Cortex of kidney (tissue), 1 donor: ENCODE measurements at places on chromosomes 11 and 22.

DNA sequence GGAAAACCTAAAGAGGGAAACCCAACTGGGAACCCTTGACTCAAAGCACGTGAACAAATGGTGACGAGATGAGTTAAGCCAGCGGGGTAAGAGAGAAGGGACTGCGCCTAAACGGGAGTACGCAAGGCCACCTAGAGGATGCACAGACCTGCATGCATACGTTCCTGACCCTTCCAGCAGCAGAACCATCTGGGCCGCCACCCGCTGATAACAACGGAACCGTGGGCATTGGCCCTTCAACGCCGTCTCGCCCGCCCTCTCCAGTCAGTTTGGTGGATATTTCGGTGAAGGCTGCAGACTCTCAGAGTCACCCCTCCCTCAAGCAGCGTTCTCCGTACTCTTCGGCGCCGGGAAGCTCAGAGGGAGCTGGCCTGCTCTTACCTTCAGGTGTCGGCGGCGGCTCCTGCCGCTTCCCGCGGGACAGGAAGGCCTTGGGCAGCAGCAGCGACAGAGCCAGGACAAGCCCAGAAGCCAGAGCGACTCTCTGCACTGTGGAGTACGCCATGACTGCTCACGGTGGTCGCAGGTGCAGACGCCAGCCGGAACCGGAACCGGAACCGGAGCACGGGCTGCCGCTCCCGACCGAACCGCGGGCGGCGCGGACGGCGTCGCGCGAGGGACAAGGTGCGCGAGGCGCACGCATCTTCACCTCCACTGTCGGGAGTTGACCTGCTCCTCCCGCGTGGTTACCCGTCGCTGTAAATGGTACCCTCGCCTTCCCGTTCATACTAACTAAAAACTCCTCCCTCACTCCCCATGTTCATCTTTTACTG lies at the start of gene RIC3:
TSS of gene RIC3 (minus strand) at position 541 of the 773 bp plus-strand sequence. CDS start at position 505, 36 bp downstream.
- no peak for DNase-seq

DNA sequence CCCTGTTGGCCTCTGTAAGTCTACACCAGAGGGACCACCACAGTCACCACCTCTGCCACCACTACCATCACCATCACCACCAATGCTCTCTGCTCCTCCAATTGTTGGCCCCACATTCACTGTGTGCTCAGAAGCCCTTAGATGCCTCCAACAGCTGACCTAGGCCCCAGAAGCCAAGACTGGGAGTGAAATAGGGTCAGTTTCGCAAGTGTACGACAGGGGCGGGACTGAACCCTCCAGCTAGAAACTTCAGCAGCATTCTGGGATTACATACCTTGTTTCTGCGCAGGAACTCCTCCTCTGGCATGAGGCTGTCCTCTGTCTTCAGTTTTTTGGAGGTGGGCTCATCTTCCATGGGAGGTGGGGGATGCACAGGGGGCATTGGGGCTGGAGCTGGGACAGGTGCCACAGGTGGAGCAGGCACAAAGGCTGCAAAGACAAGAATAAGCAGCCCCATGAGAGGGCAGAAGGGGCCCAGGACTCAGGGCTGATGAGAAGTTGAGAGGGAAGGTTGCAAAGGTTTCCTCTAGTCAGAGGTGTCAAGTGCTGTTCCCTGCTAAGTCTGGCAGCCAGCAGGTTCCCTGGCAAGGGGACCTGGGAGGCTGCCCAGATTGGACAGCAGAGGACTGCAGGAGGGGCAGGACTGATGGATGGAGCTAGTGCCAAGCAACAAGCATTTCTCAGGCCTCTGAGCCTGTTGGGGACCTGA lies 10.2 kb upstream of the TBC1D10A start:
- DNase-seq = no peak

DNA sequence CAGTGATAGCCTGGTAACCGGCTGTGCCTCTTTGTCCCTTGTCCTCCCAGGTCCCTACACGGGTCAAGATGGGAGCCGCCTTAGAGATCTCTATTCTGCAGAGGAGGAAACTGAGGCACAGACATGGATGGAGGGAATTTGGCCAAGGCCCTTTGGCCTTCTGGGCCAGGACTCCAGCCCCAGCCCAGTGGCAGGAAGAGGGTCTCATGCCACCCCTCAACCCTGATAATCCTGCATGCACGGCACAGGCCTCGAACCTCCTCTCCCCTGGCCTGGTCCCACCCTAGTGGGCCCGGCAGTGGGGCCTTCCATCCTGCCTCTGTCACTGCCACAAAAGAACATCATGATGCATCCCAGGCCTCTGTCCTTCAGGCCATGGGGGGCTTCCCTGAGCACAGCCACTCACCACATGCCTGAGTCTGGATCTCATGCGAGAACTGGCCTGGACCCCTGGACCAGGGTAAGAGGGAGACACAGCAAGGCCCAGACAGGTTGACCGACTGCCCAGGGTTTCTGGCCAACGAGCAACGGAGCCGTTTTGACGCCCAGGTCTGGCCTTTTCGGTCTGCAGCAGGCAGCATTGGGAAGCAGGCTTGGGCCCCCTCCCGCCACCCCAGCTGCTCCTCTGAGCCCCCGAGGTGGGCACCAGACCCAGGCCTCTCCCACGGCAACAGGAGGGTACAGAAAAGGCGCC lies 6.5 kb downstream of the LINC01488 start:
- no peak for DNase-seq

- DNase-seq = no peak
Observed at GRCh38 chr11:45674481-45675190, 9.2 kb upstream of the CHST1 start.

DNA sequence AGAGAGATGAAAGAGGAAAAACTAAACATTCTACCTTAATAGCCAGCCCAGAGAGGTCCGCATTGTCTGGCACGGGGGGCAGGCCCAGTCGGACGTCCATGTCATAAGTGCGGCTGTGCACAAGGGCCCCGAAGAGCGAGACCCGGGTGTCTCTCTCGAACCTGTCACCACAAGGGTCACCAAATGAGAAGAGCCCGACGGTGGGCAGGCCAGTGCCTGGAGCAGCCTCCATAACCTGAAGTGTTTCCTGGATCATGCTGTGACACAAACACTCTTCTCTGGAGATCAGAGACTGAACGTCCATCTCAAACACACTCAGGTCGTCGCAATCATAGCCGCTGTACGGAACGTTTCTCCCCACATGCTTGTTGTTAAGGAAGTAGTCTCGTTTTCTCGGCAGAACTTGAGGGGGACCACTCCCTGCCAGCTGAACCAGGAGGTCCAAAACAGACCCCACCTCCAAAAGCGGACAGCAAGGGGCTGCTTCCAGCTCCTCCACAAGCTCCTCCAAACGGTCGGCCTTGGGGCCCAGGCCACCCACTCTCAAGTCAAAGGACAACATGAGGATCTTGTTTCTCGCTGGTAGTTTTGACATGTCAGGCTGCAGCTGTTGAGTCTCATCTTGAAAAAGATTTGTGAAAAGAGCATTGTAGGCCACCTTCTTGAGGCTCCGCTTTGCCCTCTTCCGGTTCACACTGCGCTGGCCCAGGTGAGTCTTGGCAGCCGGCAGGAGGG lies 971 bp downstream of the TUBGCP6 start:
- DNase-seq = no peak

GRCh38 chr11:131274233-131274632 lies 96.2 kb upstream of the NTM start:
- no peak for DNase-seq

GRCh38 chr11:64856382-64857227 lies 12.2 kb upstream of the CDC42BPG start:
- DNase-seq = no peak

DNA sequence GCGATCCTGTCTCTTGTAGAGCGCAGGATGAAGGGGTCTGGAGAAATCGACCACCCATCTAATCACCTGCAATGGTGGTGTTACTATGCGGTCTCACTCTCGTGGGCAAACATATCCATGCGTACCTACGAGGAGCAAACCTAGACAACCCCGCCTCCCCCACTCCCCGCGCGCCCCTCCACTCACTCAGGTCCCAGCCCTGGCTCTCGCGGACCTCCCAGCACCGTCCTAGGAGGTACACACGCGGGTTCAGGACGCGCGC lies 887 bp downstream of the TRPC6 start:
- DNase-seq = no peak

DNA sequence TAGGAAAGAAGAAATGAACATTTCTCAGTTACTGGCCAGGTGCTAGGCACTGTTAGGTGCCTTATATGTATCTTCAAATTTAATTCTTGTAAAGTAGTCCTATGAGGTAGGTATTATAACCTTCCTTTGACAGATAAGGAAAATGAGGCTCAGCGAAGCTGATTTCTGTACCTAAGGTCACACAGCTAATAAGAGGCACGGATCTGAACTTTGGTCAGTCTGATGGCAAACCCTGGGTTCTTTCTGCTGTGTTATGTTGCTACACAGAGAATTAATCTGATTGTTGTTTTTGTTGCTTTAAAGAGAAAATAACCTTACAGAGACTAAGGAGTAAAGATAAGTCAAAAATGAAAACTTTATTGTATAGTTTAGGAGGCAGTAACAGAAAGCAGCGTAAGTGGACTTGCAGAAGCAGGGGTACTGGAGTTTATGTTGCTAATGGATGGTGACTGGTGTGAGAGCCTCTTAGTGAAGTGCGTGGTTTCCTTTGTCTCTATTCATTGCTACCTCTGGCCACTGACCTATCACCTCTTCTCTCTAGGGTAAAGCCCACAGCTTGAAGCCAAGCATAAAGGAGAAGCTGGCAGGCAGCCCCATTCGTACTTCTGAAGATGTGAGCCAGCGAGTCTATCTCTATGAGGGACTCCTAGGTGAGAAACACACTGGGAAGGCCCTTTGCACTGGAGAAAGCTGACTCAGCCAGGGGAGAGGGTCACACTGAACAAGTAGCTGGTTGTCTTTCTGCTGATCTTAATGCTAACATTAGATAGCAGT lies 38.3 kb downstream of the MADD start:
- no peak for DNase-seq

DNA sequence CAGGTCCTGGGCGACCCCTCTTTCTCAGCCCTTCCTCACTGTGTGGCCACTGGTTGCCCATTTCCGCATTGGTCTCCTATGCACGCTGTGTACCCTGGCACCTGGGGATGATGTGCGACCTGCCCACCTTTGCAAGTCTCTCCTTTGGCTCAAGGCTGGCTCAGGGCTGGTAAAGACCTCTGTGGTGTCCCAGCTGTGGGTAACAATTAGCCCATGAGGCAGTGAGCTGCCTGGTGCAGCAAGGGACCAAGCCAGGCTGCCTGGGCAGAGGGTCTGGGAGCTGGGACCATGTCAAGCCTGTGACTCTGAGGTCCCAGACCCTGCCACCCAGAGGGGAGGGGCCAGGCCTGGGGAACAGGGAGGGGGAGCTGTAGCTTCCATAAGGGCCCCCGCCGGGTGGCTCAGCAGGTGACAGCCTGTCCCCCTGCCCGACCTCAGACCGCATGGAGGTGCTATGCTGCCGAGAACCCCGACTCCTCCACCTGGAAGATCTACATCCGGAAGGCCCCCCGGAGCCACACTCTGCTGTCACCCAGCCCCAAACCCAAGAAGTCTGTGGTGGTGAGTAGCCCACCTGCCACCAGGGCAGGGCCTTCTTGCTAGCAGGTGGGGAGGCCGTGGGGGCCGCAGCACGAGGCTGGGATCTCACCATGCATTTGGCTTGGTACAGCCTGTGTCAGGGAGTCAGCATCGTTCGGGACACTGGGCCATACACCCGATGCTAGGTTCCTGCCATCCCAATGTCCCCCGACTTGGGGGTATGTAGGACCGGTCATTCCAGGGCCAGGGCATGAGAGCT lies 112.5 kb downstream of the KCNQ1OT1 start:
- no peak for DNase-seq

DNA sequence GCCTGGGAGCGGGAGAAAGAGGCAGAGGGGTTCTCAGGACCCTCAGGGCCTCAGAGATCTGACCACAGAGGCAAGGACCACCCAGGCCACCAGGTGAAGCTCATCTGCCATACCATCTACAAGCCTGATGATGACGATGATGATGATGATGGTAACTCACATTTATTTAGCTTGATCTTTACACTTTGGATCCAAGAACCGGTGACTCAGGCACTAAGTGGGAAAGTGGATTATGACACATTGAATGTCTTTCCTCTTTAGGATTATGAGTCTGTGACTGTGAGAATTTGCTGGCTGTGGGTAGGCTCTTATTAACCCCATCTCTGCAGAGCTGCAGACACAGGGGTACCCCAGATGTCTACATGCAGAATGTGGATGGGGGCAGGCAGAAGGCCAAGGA lies 110.3 kb downstream of the DSCAML1 start:
- DNase-seq = no peak

- no peak for DNase-seq
Observed at GRCh38 chr11:102143867-102144266, 33.6 kb downstream of the YAP1 start.

DNA sequence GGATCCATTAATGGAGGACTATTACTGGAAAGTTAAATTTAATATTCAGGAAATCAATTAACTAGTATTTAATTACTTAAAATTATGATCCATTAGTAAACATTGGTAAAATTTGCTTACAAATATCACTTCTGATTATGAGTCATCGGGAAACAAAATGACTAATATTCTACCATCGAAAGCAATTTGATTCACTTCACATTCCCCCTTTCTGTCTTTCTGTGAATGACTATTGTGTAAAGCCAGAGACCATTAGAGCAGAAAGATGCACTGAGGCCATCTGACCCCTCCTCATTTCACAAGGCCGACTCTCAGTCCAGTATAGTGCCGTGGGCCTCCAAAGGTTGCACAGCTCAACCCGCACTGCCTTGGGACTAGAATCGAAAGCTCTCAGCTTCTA lies 619.0 kb downstream of the OPCML start:
- DNase-seq = no peak

- DNase-seq = no peak
Observed at GRCh38 chr11:129364143-129364654, 11.4 kb upstream of the BARX2 start.

GRCh38 chr22:50107529-50107928 lies 17.7 kb downstream of the MOV10L1 start:
- no peak for DNase-seq

DNA sequence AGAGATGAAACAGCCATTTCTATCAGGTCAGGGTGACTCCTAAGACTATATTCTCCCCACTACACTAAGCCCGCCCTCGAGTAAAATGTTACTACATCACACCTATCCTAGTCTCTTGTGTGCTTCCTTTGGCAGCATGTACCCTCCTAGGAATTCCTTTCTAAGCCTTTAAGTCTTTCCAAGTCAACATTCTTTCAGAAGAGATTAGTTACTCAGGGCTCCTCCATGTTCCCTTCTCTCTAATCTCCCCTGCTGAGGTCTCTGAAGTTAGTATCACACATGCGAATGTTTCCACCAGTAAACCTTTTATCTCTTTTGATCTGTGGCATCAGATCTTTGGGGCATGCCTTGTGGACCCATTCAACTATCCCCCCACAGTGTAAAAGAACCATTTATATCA lies 873.7 kb upstream of the FAT3 start:
- DNase-seq = no peak

GRCh38 chr11:96155627-96156378 lies 187.2 kb downstream of the MAML2 start:
- DNase-seq = no peak
